Activated T-helper 1 cell treated with anti-CD3 and anti-CD28 coated beads, Interleukin-12 subunit alpha, Interleukin-12 subunit beta, Interleukin-2, Interleukin-4 antibody, amounts not matched to agents 30 ng/mL and 10 ng/mL and 1 ng/mL, durations not matched to agents 14 hours and 24 hours and 36 hours (primary cell): ENCODE measurements at places on chromosomes 4 and X.

DNA sequence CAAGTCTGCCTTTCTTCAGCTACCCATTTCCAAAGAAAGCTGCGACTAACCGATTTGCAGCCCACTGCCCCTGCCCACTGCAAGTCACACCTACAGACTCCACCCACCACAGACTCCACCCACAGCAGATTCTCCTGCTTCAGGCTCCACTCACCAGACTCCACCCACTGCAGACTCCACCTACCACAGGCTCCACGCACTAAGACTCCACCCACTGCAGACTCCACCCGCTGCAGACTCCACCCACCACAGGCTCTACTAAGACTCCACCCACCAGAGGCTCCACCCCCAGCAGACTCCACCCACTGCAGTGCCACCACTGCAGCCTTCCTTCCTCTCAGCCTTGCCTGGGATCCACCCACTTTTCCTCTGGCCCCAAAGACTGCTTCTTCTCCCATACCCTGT, 41.3 kb downstream of the ABLIM2 start:
- DNase-seq = peak; percentile 22

DNA sequence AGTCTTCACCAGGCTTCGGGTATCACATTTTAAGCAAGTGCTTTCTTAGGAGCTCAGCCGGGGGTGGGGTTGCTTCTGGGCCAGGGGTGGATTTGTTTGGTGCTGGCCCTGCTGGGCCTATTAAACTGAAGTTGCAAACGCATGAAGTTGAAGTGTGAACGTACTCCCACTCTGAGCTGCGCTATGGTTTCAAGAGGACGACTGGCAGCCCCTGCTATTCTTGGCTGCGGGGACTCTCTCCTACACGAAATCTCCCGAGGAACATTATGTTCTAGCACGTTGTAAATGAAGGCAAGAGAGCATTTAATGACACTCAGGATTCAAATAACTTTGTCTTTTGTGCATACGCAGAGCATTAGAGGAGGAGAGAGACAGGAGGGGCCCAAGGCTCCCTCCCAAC, 401.3 kb upstream of the BOD1L1 start:
- no peak for DNase-seq

DNA sequence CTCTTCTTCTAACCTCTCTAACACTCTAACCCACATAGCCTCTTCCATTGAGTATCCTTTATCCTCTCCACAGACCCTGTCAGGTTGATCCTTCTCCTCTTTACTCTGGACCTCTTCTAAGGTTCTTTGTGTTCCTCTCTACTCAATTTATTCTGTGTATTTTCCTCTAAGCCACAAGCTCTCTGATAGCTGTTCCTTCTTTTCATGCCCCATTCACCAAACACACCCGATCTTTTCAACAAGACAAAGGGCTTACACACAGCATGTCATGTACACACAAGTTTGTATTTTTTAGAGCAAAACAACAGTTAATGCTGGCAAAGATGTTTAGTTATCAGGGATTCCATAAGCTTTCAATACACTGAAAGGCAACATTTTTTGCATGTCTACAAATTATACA, 1.9 kb downstream of the SPIN2B start:
- no peak for DNase-seq

- no peak for DNase-seq
These were observed 82.8 kb downstream of the NAT8L start for GRCh38 chr4:2141762-2142451.
